NT2/D1 (cell line): ENCODE measurements at places on chromosomes 1 and 21.

DNA sequence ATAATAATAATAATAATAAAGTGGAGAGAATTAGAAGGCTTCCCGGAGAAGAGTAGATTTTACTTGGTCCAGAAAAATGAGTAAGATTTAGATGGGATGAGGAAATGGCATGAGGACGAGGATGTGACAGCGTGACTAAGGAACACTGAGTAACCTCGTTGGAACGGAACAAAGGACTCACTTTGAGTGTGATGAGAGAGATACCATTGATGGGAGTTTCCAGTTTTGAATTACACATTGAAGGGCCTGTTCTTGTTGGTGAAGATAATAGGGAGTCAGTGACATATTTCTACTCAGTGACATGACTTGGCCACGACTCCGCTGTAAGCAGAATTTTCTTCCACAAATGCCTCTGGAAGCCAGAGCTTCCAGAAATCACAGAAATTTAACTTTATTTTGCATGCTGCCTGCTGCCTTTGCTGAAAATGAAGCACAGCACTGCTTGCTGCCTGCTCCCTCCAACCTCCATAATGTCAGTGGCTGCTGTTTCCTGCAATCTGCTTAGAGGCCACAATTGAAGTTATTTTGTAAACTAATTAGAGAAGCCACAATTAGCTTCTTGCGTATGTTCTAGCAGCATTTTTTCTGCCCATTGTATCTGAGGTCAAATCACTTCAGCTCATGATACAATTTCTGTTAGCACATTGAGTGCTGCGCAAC, 33.7 kb upstream of the FBXO28 start:
- no peak for DNase-seq

- DNase-seq = no peak
Observed at GRCh38 chr21:29613021-29613420, 314.3 kb downstream of the BACH1 start.

GRCh38 chr21:19065164-19065563, 661.6 kb upstream of the TMPRSS15 start:
- DNase-seq = no peak

- DNase-seq = no peak
Observed at GRCh38 chr21:10464975-10465374, 56.4 kb upstream of the TPTE start.
